ENCODE measurements at places on chromosomes 2 and 18.

DNA sequence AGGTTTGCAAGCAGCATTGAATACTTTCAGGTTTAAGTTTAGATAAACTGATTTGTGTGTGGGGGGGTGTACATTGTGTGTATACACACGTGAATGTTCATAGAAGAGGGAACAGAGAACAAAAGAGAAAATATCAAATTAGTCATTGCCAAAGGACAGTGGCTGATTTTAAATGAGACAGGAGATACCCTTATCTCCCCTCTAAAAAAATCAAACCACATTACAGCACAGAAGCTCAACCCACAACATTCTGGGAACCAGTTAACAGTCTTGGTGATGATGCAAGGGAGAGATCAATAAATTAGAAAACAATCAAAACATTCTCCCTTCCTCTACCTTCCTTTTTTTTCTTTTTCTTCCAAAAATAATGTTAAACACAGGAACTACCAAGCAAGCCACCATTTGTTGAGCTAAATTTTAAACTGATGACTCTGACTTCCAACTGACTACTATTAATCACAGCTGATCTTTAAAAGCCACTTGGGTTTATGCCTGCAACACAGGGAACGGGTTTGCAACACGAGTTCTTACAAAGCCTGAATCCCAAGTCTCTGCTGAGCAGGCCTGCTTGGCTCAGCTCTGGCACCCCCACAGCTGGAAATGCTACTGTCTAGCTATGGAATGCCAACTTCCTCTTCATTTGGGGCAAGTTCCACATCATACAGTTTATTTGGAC, 119.2 kb upstream of the ACVR1C start:
- no peak for DNase-seq

GRCh38 chr18:58593938-58594337, 35.0 kb downstream of the ALPK2 start:
- DNase-seq: no peak

DNA sequence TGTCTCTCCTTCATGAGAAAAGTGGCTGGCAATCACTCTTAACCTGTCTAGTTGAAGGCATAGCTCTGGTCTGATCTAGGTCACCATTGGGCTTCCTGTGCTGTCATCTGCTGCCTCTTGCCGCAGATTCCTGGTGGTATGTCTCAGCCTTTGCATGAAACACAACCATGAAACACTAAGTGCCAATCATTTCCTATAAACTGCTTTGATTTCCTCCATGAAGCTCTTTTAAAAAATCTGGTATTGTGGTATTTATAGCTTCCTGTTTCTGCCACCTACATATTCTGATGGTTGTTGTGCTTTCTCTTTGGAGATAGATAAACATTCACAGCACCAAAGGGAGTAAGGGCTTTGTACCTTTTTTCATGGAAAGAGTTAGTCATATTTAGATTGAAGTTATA, 120.0 kb upstream of the EPC2 start:
- DNase-seq: no peak

DNA sequence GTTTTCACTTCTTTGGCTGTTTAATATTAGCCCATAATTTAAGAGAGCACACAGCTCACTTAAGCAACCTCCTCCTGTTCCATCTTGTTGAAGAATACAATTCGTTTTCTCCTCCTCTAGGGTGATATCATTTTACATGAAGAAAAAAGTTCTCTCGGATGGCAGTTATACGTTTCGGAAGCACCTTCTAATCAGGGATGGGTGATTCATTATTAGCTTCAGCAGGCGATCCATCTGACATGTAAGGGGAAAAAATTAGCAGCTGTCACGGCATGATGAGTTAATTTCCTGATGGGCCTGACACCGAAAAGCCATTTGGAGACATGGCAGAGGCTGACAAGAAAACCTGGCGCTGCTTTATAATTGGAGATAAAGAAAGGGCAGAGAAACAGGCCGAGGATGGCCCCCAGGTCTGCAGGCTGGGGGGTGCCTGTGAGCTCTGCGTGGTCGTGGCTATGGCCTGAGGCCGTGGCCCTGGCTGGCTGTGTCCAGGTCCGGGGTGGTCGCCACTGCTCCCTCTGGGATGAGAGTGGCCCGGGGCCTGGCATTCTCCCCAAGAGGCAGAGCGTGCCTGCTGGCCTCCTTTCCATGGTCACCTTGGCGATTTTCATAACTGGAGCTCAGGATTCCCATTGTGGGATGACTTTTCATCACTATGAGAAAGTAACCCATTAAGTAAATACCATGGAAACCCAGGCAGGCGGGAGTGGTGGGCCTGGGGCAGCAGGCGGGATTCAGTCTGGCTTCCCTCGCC, 140.1 kb downstream of the PTGR3 start:
- no peak for DNase-seq

GRCh38 chr2:19933351-19933981, 31.7 kb upstream of the TTC32 start:
- DNase-seq: no peak

GRCh38 chr2:17915099-17915498, 36.6 kb downstream of the KCNS3 start:
- DNase-seq: no peak

DNA sequence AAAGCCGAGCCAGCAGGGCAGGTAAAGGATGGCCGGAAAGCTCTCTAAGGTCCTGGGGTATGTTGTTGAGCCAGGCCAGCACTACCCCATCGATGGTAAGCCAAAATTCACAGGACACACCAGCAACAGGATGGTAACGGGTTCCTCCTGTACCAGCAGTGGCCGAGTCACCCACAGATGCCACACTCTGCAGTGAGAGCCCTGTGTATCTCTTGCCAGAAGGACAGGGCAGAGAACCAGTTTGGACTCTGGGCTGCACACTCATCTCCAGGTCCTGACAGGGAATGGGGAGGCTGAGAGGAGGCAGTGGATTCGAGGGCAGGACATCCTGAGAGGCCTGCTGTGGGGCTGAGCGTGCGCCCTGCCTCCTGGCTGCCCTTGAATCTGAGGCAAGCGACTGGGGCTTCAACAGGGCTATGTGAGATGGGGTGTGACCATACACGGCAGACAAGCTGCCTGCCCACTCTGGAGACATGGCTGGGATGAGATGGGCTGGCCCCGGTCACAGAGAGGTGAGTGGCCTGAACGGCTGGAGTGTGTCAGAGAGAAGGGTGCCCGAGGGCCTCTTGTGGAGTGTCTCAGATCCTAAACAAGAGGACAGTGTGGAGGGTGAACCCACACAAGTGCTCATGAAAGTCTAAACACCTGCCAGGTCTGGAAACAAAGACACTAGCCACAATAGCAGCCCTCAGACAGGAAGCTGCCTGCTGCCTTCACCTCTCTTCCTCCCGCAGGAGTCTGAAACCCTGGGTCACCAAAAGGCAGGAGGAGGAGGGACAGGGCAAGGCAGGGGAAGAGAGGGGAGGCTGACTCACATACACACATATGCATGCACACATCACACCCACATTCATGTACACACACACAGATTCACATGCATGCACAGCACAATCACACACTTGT, 182.3 kb downstream of the LOXHD1 start:
- no peak for DNase-seq

DNA sequence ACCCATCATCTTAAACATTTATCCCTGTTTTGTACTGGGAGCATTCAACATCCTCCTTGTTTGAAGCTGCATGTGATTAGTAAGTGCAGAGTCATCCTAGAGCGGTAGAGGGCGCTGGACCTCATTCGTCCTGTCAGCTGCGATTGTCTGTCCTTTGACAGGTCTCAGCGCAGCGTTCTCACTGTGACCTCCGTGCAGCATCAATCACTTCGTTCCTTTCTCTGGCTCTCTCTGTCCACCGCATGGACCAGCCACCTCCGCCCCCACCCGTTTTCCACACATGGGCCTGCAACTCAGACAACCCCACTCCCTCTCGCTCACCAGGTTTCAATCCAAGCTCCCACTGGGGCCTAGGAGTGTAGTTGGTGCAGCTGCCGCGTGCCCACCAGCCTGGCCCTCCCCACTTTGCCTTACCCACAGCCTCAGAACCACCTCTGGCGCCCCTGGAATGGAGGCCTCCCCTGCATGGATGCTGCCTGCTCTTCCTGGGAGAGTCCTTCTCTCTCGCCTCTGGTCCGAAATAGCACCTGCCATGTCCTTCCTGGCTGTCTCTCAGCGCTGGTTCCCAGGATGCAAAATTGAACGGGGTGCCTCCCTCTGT, 90.5 kb downstream of the NDUFA10 start:
- DNase-seq: peak; percentile 48

- no peak for DNase-seq
These were observed 103.2 kb downstream of the KLHL14 start for GRCh38 chr18:32669549-32670165.

DNA sequence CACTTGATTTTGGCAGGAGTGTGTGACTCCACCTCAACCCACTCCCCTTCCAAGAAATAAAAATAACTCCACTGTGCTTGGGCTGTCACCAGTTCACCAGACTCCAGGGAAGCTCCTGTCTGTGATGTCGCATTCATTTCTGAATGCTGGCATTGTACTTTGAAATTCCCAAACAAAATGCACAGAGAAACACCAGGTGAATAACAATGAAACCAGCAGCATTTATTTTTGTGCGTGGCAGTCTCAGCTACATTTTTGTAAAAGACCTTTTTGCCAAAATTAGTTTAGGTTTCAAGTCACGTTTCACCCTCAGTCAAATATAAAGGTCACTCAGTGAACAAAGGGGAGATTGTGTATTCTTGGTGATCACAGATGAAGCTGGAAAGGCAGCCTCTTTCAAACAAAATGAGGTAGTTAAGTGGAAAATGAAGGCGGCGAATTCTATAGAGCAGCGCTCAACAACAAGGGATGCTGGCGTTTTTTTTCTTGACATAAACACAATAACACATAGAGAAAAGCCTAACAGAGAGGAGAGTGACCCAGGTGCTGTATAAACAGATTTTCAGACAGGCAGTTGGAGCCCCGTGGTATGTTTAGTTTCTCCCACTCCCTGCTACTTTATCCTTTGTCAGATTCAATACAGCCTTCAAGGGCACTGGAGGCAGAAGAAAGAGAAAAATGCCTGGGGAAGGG, 210.3 kb upstream of the GCFC2 start:
- no peak for DNase-seq

DNA sequence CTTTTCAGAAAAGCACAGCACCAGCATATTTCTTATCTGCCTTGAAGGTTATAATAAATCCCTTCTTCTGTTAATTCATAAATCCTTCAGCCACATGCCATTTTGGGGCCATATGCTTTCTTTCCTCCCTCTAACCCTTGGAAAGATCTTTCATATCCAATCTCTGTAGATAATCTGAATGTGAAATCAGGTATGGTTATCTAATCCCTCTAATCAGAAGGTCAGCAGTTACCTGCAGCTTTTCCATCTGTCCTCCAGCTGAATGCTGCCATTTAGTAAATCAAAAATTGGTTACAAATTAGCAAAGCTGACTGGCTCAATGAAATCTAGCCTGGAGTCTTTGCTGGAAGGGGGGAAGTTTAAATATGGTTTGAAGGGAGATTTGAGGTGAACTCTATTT, 230.5 kb downstream of the PIK3C3 start:
- no peak for DNase-seq

DNA sequence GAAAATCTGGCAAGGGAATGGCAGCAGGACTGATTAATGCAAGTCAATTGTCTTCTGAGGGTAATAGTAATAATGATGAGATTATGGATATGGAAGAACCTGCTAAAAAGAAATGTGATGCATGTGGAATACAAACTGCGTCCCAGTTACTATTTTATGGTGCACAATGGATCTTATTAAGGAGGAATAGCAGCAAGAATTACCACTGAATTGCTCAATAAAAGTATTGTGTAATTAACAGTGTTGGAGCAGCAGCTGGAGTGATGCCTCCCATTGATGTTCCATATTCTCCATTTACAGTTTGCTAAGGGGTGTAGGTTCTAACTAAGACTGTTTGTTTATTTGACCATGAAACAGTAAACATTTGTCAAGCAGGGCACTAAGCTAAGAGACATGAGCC, 167.9 kb downstream of the HRH4 start:
- DNase-seq: no peak

DNA sequence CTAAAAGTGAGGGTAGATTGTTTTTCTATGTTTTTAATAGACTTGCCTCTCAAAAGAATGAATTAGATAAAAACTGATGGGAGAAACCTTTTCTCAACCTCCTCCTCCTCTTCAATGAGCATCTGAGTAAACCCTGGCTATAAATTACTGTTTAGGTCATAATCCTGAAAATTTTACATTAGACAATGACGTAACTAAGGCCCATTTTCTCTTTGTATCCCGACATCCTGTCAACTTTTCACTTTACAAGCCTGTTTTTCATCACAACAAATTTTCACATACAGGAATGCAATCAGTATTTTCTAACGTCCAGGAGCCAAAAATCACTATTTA, 1.3 kb downstream of the SPIRE1 start:
- DNase-seq: no peak

GRCh38 chr2:157479081-157480027, 35.5 kb upstream of the CYTIP start:
- no peak for DNase-seq
